ENCODE measurements at places on chromosomes 1 and 21.

GRCh38 chr1:210624722-210625121 lies 296.0 kb downstream of the HHAT start:
- DNase-seq: no peak

DNA sequence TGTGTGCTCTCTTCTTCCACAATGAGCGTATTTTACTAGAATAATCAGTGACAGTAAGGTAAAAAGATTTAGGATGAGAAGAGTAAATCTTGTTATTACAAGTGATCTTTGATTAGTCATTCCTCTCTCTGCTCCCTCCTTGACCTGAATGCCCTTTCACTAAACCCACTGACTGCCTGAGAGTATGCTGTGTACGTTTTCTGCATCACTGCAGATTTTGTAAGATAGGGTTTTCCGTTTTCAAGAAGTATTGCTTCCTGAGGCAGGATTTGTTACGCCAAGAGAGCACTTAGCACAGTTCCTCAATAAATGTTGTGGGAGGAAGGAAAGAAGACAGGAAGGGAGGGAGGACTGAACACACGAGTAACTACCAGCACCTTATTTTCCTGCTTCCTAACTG lies 7.7 kb upstream of the LAMB3 start:
- no peak for DNase-seq

DNA sequence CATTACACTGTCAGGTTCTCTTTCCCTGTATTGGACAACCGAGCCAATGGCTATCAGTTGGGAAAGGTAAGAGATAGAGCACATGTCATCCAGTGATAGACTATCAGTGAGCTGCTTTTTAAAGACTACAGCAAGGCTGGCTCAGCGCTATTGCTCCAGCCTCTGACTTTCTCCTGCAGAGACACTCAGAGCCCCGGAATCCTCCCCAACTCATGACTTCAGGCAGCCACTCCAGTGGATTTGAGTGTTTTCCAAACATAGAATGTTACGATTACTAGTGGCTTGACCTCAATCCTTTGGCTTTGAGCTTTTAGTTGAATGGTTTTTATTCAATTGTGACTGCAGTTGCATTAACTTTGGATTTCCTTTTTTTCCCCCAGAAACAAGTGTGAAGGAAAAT lies 331.9 kb downstream of the DISC1 start:
- DNase-seq: no peak

- no peak for DNase-seq
These were observed 119.1 kb upstream of the GALNT2 start for GRCh38 chr1:229947968-229948367.

GRCh38 chr1:78122389-78122788 lies 76.6 kb downstream of the GIPC2 start:
- DNase-seq: no peak

GRCh38 chr1:13832536-13832935 lies 132.5 kb downstream of the PRDM2 start:
- DNase-seq: no peak

DNA sequence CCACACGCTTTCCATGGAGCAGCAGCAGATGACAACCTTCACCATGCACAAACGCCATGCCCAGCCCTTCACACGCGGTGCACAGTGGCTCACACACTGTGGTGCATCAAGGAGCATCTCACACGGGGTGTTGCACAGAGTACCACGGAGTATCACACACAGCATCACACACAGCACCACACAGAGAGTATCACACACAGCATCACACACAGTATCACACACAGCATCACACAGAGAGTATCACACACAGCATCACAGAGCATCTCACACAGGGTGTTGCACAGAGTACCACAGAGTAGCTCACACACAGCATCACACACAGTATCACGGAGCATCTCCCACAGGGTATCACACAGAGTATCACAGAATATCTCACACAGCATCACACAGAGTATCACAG lies 122.2 kb upstream of the RAB4A start:
- DNase-seq: no peak
